ENCODE measurements at places on chromosomes 2 and 18.

GRCh38 chr2:105521176-105521575 lies 122.3 kb upstream of the FHL2 start:
- H3K36me3 ChIP-seq = no peaks in the 10 kb centered on the region
- no peak overlapping the region for H3K27ac ChIP-seq
- no peaks in the 10 kb centered on the region for H3K4me1 ChIP-seq
- no peaks in the 10 kb centered on the region for H3K27me3 ChIP-seq
- H3K4me3 ChIP-seq = no peak overlapping the region
- DNase-seq = peak; percentile 14

DNA sequence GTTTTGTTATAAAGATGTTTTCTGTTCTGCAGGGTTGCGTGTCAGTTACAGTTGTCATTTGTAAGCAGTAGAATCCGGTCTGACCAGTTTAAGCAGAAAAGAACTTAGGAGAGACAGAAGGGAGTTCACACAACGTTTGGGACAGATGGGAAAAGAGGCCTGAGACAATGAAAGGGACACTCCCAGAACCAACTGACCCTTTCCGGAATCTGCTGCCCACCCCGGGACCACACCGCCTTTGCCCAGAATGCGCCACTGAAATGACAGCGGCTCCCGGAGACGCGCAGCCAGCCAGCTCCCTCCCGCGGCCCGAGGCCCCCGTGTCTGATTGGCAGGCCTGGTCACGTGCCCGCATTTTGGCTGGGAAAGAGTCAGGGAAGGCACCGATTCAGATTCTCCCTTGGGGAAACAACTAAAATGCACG lies 244.6 kb downstream of the BCL2 start:
- no peaks in the 10 kb centered on the region for H3K27me3 ChIP-seq
- no peaks in the 10 kb centered on the region for H3K36me3 ChIP-seq
- H3K4me3 ChIP-seq = peak overlapping the region; percentile 56

DNA sequence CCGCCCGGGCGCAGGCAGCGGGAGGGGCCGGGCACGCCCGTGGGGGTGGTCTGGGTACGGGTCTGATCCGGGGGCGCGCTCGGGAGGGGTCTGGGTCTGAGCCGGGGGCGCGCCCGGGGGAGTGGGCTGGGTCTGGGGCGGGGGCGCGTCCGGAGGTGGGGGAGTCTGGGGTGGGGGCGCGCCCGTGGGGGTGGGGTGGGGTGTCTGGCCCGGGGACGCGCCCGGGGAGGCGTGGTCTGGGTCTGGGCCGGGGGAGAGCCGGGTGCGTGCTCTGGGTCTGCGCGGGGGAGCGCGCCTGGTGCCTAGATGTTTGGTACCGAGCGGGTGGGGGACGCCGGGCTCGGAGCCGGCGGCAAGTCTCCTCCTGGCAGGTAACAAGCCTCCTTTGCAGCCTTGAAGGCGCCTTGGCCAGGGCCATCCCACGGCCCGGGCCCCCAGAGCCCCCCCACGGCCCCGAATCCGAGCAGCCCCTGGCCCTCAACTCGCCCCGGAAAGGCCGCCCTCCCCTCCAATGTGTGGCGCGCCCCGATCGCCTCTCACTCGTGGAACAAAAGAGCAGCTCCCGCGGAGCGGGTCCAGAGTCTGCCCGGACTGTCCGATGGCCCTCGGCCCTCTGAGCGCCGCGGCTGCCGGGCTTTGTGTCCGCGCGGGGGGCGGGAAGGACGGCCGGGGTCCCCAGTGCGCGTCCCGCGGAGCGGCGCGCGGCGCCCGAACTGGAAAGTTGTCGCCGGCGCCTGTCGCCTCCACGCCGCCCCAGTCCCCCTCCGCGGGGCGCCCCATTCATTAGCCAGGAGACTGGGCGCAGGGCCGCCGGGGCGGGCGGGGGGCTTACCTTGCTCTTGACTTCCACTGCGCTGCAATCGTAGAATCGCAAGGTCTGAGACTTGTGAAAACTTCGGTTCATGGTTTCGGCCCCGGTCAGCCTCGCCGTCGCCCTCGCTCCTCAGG lies 595 bp downstream of the PARD6G start:
- H3K4me1 ChIP-seq = no peaks in the 10 kb centered on the region
- H3K27me3 ChIP-seq = no peaks in the 10 kb centered on the region
- H3K36me3 ChIP-seq = no peaks in the 10 kb centered on the region
- H3K27ac ChIP-seq = no peak overlapping the region

DNA sequence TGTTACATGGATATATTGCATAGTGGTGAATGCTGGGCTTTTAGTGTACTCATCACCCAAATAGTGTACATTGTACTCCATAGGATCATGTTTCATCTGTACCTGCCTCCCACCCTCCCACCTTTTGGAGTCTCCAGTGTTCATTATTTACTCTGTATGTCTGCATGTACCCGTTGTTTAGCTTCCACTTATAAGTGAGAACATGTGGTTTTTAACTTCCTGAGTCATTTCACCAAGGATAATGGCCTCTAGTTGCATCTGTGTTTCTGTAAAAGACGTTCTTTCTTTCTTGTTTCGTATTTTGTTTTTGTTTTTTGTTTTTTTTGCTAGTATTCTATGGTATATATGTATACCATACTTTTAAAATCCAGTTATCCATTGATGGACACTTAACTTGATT lies 107.5 kb downstream of the MSTN start:
- H3K4me1 ChIP-seq = no peaks in the 10 kb centered on the region
- DNase-seq = no peak
- H3K4me3 ChIP-seq = no peak overlapping the region

- H3K27ac ChIP-seq = no peak overlapping the region
- DNase-seq = no peak
- H3K27me3 ChIP-seq = no peaks in the 10 kb centered on the region
- H3K4me1 ChIP-seq = peaks cover 2% of the 10 kb centered on the region
- no peak overlapping the region for H3K4me3 ChIP-seq
Measured at GRCh38 chr2:234329202-234329960, 167.5 kb downstream of the ARL4C start.

DNA sequence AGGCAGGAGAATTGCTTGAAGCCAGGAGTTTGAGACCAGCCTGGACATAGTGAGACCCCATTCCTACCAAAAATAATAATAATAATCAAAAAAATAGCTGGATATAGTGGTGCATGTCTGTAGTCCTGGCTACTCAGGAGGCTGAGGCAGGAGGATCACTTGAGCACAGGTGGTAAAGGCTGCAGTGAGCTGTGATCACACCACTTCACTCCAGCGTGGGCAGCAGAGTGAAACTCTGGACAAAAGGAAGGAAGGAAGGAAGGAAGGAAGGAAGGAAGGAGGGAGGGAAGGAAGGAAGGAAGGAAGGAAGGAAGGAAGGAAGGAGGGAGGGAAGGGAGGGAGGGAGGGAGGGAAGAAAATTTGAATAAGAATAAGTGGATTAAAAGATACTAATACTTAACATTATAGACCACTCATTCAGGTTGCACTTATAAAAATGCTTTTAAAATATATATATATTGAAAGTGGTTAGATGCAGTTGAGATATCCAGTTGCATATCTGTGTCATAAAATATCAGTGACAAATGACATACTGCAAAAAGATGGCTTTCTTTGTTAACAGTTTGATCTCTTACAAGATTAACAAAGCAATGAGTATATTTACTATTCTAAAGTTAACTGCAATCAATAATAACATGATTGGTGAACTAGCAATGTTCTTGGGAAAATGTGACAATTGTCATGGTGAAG lies 702.4 kb downstream of the CPS1 start:
- H3K4me3 ChIP-seq = no peak overlapping the region
- H3K36me3 ChIP-seq = no peaks in the 10 kb centered on the region
- no peaks in the 10 kb centered on the region for H3K4me1 ChIP-seq
- no peak for DNase-seq

- no peaks in the 10 kb centered on the region for H3K4me1 ChIP-seq
- no peaks in the 10 kb centered on the region for H3K36me3 ChIP-seq
- H3K27me3 ChIP-seq = no peaks in the 10 kb centered on the region
- DNase-seq = no peak
Measured at GRCh38 chr2:71812736-71813135, 334.9 kb downstream of the CYP26B1 start.

GRCh38 chr2:135585586-135585985 lies 54.3 kb downstream of the R3HDM1 start:
- DNase-seq = peak; percentile 46
- no peak overlapping the region for H3K27ac ChIP-seq
- no peak overlapping the region for H3K4me3 ChIP-seq
- no peaks in the 10 kb centered on the region for H3K36me3 ChIP-seq

DNA sequence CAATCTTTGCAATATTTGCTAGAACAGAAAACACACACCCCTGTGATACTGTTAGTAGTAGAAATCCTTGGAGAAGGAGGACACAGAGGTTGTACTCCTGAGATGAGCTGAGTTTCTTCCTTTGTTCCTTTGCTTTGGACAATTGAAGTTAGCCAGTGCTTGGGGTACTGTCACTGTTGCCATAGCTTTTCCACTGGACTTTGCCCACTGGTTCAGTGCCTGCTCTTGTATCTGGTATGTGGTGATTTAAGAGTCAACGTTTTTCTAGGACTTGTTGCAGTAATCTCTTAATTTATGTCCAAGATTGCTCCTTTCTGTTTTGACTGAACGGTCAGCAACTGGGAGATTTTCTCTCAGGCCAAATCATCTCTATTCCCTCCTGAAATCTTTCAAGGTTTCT lies 26.1 kb upstream of the RAB27B start:
- H3K4me3 ChIP-seq = no peak overlapping the region
- H3K27me3 ChIP-seq = no peaks in the 10 kb centered on the region
- DNase-seq = no peak
- H3K27ac ChIP-seq = no peak overlapping the region
- H3K36me3 ChIP-seq = no peaks in the 10 kb centered on the region

GRCh38 chr2:71129114-71129901 lies 721 bp downstream of the MCEE start:
- DNase-seq = peak; percentile 22
- H3K4me3 ChIP-seq = peak overlapping the region; percentile 79
- no peaks in the 10 kb centered on the region for H3K27me3 ChIP-seq
- peak overlapping the region; percentile 42 for H3K27ac ChIP-seq
- peaks cover 2% of the 10 kb centered on the region for H3K4me1 ChIP-seq

- no peak overlapping the region for H3K27ac ChIP-seq
- peaks cover 2% of the 10 kb centered on the region for H3K4me1 ChIP-seq
- H3K27me3 ChIP-seq = no peaks in the 10 kb centered on the region
- H3K36me3 ChIP-seq = no peaks in the 10 kb centered on the region
- peak; percentile 37 for DNase-seq
Measured at GRCh38 chr2:8322634-8323033, 359.2 kb upstream of the ID2 start.

DNA sequence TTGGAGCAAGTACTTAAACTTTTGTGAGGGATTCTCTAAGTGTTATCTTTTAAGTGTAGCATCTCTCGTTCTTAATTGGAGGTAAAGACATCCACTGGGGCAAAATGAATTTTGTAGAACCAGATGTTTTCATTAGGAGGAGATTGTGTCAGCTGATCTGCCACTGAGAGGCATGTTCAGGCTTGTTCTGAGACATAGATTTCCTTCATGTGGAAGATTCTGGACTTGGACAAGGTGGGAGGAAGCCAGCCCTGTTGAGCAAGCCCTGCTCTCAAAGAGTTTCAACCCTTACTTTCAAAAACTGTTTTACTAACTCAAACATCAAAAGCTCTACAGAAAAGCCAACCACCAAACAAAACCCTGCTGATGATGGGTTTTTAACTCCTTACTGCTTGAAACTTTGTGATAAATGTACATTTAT lies 6.5 kb downstream of the MAP4K4 start:
- no peak for DNase-seq
- H3K27me3 ChIP-seq = no peaks in the 10 kb centered on the region
- no peak overlapping the region for H3K27ac ChIP-seq
- no peak overlapping the region for H3K4me3 ChIP-seq
- no peaks in the 10 kb centered on the region for H3K36me3 ChIP-seq
- no peaks in the 10 kb centered on the region for H3K4me1 ChIP-seq

DNA sequence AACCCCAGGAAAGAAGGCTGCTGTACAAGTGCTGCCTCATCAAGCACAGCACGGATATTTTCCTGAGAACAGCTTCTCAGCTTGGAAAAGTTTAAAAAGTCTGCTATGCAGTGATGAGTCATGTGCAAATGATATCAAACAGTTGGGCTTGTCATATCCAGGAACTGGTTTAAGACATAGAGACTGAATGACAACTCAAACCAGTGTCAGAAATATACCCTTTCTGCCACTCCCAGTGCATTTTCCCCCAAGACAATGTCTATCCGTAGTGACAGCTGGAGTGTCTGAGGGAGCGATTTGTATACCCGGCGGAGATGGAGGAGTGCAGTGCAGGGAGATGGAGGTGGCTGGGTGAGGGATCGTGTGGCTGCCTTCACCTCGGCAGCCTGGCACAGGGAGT lies 28.2 kb downstream of the SOX11 start:
- no peak overlapping the region for H3K27ac ChIP-seq
- no peak for DNase-seq
- H3K4me1 ChIP-seq = no peaks in the 10 kb centered on the region

DNA sequence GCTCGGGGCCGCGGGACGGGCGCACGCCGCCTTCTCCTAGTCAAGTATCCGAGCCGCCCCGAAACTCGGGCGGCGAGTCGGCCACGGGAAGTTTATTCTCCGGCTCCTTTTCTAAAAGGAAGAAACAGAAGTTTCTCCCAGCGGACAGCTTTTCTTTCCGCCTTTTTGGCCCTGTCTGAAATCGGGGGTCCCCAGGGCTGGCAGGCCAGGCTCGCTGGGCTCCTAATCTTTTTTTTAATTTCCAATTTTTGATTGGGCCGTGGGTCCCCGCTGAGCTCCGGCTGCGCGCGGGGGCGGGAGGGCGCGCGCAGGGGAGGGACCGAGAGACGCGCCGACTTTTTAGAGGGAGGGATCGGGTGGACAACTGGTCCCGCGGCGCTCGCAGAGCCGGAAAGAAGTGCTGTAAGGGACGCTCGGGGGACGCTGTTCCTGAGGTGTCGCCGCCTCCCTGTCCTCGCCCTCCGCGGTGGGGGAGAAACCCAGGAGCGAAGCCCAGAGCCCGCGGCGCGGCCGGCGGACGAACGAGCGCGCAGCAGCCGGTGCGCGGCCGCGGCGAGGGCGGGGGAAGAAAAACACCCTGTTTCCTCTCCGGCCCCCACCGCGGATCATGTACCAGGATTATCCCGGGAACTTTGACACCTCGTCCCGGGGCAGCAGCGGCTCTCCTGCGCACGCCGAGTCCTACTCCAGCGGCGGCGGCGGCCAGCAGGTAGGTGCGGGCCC lies 617 bp downstream of the FOSL2 start:
- peaks cover 4% of the 10 kb centered on the region for H3K4me1 ChIP-seq
- H3K27me3 ChIP-seq = no peaks in the 10 kb centered on the region
- H3K27ac ChIP-seq = peak overlapping the region; percentile 93
- no peaks in the 10 kb centered on the region for H3K36me3 ChIP-seq

- peak; percentile 32 for DNase-seq
- no peak overlapping the region for H3K27ac ChIP-seq
- no peaks in the 10 kb centered on the region for H3K36me3 ChIP-seq
- H3K27me3 ChIP-seq = no peaks in the 10 kb centered on the region
Measured at GRCh38 chr2:153536115-153536514, 57.6 kb upstream of the RPRM start.

- no peak overlapping the region for H3K27ac ChIP-seq
- no peak for DNase-seq
- no peaks in the 10 kb centered on the region for H3K36me3 ChIP-seq
- H3K27me3 ChIP-seq = peaks cover 5% of the 10 kb centered on the region
- no peaks in the 10 kb centered on the region for H3K4me1 ChIP-seq
Measured at GRCh38 chr2:240522406-240522805, 35.4 kb downstream of the ANKMY1 start.

- no peaks in the 10 kb centered on the region for H3K4me1 ChIP-seq
- no peak overlapping the region for H3K27ac ChIP-seq
- DNase-seq = no peak
Measured at GRCh38 chr2:50215736-50216135, 816.2 kb downstream of the NRXN1 start.

- no peaks in the 10 kb centered on the region for H3K27me3 ChIP-seq
- no peaks in the 10 kb centered on the region for H3K4me1 ChIP-seq
- no peak overlapping the region for H3K27ac ChIP-seq
Measured at GRCh38 chr2:207390302-207391095, 139.3 kb upstream of the CREB1 start.

- no peak overlapping the region for H3K4me3 ChIP-seq
- peak; percentile 29 for DNase-seq
- no peaks in the 10 kb centered on the region for H3K4me1 ChIP-seq
- H3K27ac ChIP-seq = no peak overlapping the region
Measured at GRCh38 chr2:178700922-178701342, 106.3 kb downstream of the TTN start.
